ENCODE measurements at places on chromosomes 13 and 19.

DNA sequence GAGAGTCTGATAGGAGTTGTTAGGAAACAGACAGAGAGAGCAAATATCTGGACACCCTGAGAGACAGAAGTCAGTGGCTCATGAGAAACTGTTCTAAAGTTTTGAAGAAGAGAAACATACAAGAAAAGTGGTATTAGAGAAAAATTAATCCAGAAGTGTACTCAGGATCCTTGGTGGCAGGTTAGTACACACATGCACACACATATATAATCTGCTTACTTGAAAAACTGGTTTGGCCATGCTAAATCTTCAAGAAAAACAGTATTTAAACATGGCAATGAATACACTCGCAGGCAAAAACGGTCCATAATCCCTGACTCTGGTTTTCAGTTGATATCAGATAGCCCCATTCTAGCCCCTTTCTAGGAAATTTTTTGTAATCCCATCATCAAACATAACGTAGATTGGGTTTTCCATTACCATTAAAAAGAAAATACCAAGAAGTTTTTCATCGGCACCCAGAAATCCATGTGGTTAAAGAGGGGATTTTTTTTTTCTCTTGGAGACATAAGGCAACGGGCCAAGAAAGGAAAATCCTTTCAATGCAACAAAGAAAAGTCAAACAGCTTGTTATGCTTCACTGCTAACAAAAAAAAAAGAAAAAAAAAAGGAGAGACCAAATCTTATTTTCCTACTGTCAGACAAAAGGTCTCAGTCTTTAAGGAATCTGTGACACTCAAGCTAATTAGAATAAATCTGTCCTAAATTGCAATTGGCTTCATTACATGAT is 178.0 kb upstream of the MIR17HG start:
- no peak for DNase-seq

DNA sequence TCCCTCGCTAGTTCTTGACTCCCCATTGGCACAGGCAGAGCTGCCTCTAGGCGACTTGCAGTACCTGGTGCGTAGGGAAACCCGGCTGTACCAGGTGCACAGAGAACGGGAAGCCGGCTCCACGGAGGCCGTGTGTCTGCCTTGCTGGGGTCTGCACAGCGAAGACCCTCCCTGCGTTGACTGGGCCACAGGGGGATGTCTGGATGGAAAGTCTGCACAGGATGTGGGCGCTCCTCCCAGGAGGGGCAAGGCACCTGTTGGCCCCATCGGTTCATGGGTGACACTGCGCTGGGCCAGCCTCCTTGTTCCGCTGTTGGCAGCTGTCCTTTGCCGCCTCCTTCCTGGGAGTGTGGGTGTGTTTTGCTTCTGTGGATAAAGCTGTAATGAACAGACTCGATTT is 138.3 kb downstream of the TEX29 start:
- no peak for DNase-seq

GRCh38 chr19:10019246-10019645 is 6.0 kb downstream of the RDH8 start:
- no peak for DNase-seq

- DNase-seq = no peak
Measured at GRCh38 chr13:90545070-90545840, 802.2 kb upstream of the MIR17HG start.

DNA sequence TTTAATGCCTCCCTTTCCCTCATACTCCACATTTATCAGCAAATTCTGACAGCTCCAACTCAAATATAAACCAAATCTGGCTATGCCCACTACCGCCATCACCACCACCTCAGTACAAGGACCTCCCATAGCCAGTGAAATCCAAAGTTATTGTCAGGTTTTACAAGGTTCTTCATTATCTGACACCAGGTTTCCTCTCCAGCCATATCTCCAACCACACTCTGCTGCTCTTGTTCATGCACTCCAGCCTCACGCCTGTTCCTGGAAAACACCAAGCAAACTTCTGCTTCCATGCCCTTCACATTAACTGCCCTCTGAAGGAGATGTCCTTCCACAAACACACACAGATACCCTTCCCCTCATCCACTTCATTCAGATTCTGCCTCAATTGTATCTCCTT is 102.2 kb upstream of the MIR17HG start:
- DNase-seq = no peak

- DNase-seq = no peak
Measured at GRCh38 chr19:435707-436412, 25.0 kb downstream of the SHC2 start.

Data from CD8-positive, alpha-beta memory T cell (primary cell).